ENCODE measurements at places on chromosomes 6 and 20. TPM values are rescaled to one million over a fixed set of nuclear protein-coding genes. Genes with fewer than 3 reads are reported as not detected.

- no peak for DNase-seq
Measured at GRCh38 chr6:43399932-43400487, 27.3 kb upstream of the ABCC10 start.

DNA sequence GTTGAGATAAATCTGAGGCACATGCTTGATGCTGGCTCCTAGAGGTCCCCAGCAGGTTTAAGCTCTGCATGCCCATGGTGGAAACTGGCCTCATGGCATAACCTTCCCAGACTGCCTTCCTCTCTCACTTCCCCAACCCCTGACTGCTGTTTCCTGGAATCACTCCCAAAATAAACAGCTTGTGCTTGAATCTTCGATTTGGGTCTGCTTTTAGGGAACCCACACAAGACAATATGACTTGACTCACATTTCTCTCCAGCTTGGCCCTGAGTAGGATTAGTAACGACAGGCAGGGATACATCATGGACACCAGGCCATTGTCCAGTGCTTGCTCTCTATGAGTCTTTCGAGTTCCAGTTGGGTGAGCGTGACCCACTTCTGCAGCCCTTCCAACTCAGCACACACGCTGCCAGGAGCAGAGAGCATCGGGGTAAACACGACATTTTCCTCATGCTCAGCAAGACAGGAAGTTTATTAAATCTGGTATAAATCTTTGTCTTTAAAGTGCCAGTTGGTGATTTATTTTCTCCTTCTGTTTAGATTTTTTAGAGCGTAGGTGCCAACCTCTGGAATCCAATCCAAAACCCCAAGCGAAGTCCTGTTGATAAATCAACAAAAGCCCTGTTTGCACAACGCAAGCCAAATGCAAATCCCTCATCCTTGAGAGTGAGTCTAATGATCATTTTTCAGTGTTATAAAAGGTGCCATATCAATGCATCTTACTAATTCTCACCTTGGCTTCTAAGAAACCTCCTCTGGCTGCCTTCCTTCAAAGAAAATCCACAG, 135.0 kb downstream of the FOXA2 start:
- DNase-seq = no peak

DNA sequence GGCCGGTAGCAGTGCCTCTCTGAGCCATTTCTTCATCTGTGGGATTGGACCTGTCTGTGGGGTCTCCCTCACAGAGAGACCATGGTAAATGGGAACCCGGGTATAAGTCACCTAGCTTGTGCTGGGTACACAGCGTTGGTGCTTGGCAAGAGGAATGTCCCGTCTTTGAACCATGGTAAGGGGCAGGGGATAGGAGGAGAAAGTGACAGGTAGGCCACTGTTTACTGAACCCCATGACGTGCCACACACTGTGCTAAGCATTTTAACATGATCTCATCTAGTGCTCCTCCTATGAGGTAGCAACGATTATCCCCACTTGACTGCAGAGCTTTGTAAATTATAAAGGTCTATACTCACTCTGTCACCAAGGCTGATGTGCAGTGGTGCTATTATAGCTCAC, 600 bp upstream of the TNNC2 start:
- DNase-seq = no peak

The VARS2 gene
- polyA plus RNA-seq = 117 TPM

The CRISP3 gene
- not detected for polyA plus RNA-seq

GRCh38 chr20:49147296-49147695, 40.8 kb downstream of the STAU1 start:
- no peak for DNase-seq

- DNase-seq = no peak
Measured at GRCh38 chr6:25137480-25137879, 141.7 kb upstream of the CARMIL1 start.

GRCh38 chr20:59221049-59221706, 57.6 kb downstream of the ZNF831 start:
- DNase-seq = no peak

The TUBB2B gene
- polyA plus RNA-seq = 1,720 TPM

All from spinal cord (tissue), 10 donors.